ENCODE measurements at places on chromosomes 4 and X.

GRCh38 chr4:6194458-6195195 lies 5.7 kb downstream of the JAKMIP1 start:
- no peak for DNase-seq

DNA sequence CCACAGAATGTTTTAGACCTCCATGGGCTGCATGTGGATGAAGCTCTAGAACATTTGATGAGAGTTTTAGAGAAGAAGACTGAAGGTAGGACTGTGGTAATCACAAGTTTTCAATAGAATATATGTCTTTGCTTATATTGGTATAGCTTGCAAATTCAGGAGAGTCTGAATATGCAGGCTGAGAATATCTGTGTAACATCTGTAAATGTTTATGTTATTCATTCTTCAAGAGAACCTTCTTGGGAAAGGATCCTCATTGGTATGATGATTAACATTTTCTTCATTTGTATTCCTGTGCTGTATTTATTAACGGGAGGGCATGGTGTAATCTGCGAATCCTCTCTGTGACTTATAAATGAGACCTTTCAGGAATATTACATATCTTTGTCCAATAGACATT lies 52.1 kb upstream of the RHOH start:
- no peak for DNase-seq

- DNase-seq = no peak
Observed at GRCh38 chrX:115584696-115585095, 23.7 kb downstream of the PLS3 start.

DNA sequence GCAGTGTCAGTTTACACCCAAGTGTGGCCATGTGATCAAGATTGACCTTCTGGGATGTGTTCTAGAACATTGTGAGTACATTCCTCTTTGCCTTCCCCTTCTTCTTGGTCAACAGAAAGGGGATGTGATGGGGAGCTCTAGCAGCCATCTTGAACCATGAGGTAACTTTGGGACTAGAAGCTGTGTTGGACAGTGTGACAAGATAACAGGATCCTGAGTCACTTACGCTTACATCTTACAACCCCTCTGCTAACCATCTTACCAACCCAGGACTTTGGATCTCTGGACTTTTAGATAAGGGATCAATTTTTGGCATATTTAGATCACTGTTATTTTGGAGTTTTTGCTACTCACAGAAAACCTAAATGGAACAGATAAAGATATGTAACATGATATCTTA lies 625.6 kb downstream of the BCOR start:
- no peak for DNase-seq

GRCh38 chr4:140931911-140932310 lies 175.7 kb upstream of the TBC1D9 start:
- DNase-seq = no peak

- peak; percentile 9 for DNase-seq
Observed at GRCh38 chr4:170008371-170008770, 17.8 kb downstream of the MFAP3L start.

- no peak for DNase-seq
Observed at GRCh38 chr4:7762376-7763030, 177.2 kb downstream of the AFAP1 start.
